ENCODE measurements at places on chromosomes 5 and 9. TPM values are rescaled to one million over a fixed set of nuclear protein-coding genes. Genes with fewer than 3 reads are reported as not detected.
A peak's percentile ranks its signal among the peaks of the same experiment; 100 is the strongest.

FGF18 gene
- 0.94 TPM for total RNA-seq

GRCh38 chr5:125117566-125117965 is 371.1 kb upstream of the ZNF608 start:
- no peak for DNase-seq

CAMK4 gene
- total RNA-seq, result 6.3 TPM

- DNase-seq, result no peak
Measured at GRCh38 chr9:36845844-36846243, 188.2 kb downstream of the PAX5 start.

HDHD3 gene
- total RNA-seq, result 10.8 TPM

GRCh38 chr9:113515862-113516261 is 52.3 kb downstream of the RGS3 start:
- DNase-seq, result no peak

PCA3 gene
- total RNA-seq, result not detected

DNA sequence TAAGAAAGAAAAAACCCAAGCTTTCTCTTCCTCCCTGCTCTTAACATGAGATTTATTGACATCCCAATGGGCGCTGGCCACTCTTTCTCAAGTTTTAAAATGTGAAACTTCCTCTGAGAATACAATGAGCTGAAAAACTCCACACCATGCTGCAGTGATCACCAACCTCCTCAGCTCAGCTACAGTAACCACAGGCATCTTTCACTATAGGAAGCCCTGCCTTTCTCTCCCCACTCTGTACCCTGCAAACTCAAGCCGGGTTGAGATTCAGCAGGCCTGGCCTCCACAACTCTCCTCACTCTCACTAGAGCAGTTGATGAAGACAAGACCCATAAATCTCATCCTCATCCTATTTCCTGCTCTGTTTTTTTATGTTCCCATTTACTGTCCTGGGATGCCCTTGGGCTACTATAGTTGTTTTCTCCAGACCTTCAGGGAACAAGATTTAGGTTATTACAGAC is 48.3 kb downstream of the SH3TC2 start:
- no peak for DNase-seq

PTPRD gene
- total RNA-seq, result 32.5 TPM

DOCK8 gene
- 2.3 TPM for total RNA-seq

DNA sequence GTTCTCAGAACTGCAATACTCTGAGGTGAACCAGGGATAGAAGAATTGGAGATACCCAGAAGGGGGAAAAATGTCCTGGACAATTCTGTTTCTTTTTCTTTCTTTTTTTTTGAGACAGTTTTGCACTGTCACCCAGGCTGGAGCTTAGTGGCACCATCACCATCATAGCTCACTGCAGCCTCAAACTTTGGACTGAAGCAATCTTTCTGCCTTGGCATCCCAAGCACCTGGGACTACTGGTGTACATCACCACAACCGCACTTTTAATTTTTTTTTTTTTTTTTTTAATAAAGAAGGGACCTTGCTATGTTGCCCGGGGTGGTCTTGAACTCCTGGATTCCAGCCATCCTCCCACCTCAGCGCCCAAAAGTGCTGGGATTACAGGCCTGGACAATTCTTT is 1.9 kb downstream of the EMB start:
- DNase-seq, result no peak

- no peak for DNase-seq
Measured at GRCh38 chr5:50501491-50502228, 60.6 kb upstream of the EMB start.

- no peak for DNase-seq
Measured at GRCh38 chr5:178149199-178149932, 4.3 kb downstream of the NHP2 start.

DNA sequence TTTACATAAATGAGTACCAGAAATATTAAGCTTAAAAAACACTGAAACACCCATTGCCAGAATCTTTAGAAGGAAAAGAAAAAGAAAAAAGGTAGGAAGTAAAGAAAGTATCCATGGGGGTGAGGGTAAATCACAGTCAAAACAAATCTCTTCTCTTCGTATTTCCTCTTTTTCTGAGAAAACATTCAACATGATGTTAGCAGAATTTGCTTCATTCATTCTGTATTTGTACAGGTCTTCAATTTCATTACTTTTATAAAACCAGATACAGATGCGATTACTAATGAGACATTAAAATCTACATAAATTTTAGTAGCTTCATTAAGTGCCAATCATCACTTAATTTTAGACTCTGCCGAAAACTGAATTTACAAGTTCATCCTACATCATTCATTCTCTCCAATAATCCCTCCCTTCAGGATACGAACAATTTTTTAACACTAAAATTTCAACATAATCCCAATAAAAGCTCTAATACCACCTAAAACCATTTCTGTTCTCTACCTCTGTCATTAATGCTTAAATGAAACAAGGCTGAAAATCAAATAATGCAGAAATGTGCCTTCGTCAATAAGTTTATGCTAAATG is 7.0 kb downstream of the NR3C1 start:
- no peak for DNase-seq

GRCh38 chr5:83636156-83636555 is 84.5 kb downstream of the HAPLN1 start:
- no peak for DNase-seq

GRCh38 chr9:86676396-86676795 is 270.9 kb downstream of the GAS1 start:
- no peak for DNase-seq

OMD gene
- not detected for total RNA-seq

PRDM9 gene
- total RNA-seq, result not detected

DNA sequence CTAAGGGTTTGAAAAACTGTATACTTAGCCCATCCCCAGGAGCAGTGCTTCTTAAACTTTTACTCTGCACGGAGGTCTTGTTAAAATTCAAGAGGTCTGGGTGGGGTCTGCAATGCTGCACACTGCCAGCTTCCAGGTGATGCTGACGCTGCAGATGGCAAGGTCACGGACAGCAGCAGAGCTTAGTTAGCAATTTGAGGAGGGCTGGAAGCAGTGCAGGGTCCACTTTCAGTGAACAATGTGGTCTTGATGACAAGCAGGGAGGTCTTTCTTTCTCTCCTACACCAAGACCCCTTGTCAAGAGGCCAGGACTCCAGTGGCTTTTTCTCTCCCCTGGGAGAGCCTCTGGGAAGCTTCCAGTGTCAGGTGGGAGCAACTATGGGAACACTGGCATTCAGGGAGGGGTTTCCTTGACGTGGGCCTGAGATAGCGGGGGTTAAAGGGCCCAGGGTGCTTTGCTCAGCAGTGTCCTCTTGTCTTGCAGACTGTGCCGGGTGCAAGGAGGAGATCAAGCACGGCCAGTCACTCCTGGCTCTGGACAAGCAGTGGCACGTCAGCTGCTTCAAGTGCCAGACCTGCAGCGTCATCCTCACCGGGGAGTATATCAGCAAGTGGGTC is 65.0 kb upstream of the AFAP1L1 start:
- DNase-seq, result no peak

DNA sequence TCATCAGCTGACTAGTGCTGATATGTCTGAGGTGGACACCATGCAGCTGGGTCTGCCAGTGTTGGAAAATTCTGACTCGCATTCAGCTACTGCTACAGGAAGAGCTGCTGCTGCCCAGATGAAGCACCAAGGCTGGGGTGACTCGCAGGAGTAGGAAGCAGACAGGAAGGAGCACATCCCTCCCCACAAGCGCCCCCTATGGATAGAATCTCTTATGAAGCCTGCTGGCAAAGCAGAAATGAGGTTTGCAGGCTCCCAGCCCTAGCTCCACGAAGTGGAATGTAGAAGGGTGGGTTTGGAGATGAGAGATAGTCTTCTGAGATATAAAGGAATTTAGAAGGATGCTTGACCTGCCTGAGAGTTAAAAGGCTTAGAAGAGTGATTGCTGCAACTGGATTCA is 443.0 kb downstream of the ACTL7B start:
- DNase-seq, result peak; percentile 86

GRCh38 chr9:123343443-123344191 is 12.4 kb upstream of the CRB2 start:
- DNase-seq, result no peak

DNA sequence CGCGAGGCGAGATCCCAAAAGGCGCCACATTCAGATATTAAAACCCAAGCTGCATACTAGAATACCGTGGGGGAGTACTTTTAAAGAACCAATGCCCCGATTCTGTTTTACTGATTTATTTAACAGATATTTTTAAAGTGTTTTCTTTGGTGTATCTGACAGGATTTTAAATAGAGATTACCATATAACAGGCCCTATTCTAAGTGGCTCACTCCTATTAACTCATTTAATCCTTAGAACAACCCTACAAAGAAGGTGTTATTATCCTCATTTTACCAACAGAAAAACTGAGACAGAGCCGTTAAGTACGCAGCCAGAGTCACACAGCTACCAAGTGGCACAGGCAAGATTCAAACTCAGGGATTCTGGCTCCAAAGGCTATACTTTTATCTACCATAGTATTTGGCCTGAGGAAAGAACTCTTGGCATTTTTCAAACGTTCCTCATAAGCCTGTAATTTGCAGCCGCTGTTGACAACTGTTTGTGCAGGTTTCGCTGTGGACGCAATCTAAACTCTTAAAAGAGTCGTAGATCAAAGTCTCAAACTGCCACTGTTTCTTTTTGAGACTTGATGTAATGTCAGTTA is 550 bp upstream of the TMEM245 start:
- no peak for DNase-seq

DNA sequence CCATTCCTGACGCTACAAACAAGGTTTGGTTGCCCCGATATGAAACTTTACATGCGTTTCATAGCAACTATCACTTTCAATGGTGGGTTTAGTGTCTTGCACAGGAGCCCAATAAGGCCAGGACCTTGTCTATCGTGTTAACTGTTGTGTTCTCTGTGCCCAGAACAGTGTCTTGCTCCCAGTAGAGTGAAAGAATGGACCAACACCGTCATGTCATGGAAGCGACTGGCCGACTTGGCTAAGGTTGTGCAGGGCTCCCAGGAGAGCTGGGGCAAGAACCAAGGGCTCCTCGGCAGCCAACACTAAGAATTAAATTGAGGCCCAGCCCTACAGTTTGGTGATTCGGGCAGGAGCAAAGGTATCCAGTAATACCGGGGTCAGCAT is 498 bp upstream of the ARHGEF37 start:
- no peak for DNase-seq

DNA sequence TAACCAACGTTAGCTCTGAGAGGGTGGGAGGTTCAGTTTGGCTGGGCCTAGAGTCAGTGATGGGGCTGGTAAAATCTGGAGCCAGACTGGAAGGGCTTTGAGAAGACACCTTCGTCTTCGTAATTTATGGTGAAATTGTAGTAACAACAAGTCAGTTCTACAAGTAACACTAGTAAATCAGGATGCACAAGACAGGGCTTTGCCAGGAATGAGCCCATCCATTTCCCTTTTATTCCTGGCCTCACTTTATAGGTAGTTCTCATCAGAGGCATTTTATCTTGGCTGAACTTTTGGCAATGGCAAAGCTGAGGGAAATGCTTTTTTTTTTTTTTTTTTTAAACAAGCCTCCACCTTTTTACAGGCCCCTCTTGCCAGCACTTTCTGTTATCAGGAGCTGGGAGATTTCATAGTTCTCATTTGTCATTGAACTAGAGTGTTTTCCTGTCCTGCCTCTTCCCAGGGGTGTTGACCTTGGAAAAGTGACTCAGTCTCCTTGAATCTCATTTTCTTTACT is 110.5 kb upstream of the KLF4 start:
- no peak for DNase-seq

GABRA1 gene
- total RNA-seq, result not detected

DNA sequence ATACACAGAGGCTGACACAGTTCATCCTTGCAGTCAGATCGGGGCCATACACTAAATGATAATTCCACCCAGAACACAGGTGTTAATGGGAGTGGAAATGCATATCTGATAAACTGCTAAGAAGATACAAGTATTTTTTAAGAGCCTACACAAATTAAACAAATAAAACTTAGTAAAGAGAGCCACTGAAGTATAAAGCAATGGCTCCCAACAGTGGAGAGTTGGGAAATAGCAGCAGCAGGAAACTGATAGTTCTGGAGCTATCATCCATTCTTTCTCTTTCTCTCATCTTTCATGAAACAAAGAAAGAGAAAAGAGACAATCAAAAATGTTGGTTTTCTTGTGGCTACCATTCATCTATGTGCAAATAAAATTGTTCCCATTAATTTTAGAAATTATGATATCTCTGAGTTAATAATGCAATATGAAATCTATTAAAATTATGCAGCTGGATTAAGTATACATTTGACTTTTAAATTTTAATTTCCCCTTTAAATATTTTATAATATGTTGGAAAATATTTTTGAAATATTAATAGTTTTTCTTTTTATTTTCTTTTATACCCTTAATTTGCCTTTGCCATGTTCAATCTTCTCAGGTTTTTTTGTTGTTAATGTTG is 120.8 kb downstream of the EMB start:
- no peak for DNase-seq

LRRTM2 gene
- not detected for total RNA-seq

DNA sequence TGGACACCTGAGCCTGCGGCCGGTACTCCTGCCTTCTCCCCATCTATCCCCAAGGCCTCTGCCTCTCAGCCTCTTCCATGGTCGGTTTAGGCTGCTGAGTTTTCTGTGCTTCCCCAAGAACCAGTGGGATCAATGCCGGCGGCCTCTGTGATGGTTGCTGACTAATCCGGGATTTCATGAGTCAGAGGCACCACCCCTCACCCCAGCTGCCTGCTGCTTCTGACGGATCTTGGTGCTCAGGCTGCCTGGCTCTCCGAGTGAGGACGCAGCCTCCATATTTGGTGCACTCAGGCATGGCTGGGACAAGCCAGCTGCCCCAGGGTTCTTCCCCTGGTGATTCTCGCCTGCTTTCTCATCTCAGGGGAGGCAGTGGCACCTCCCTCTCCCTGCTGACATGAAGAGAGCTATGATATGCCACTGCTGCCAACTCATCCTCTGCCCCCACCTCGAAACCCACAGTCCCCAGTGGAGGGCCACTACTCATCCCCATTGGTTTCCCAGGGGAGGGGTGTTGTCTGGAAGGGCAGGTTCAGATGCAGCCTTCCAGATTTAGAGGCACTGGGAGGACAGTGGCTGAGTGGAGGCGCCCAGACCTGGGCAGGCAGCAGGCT is 3.3 kb upstream of the MAN1B1 start:
- DNase-seq, result peak; percentile 52

DNA sequence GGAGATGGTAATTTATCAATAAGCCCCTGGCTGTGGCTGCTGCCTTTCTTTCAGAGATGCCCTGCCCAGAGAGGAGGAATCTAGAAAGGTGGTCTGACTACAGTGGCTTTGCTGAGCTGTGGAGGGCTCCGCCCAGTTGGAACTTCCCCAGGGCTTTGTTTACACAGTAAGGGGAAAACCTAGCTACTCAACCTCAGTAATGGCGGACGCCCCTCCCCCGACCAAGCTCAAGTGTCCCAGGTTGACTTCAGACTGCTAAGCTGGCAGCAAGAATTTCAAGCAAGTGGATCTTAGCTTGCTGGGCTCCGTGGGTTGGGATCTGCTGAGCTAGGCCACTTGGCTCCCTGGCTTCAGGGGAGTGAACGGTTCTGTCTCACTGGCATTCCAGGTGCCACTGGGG is 865.4 kb upstream of the ACO1 start:
- DNase-seq, result peak; percentile 37

DNA sequence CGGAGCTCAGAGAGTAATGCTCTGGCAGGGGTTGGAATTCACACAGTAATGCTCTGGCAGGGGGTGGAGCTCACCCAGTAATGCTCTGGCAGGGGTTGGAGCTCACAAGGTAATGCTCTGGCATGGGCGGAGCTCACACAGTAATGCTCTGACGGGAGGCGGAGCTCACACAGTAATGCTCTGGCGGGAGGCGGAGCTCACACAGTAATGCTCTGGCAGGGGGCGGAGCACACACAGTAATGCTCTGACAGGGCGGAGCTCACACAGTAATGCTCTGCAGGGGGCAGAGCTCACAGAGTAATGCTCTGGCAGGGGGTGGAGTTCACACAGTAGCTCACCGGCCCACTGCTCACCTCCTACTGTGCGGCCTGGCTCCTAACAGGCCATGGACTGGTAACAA is 47.2 kb upstream of the LPCAT1 start:
- DNase-seq, result no peak

All from H9 (cell line).